Fibroblast of pulmonary artery (primary cell): ENCODE measurements at places on chromosomes 16 and 17.
A peak's percentile ranks its signal among the peaks of the same experiment; 100 is the strongest.

GRCh38 chr17:51044976-51045375, 75.7 kb downstream of the SPAG9 start:
- no peak for DNase-seq

DNA sequence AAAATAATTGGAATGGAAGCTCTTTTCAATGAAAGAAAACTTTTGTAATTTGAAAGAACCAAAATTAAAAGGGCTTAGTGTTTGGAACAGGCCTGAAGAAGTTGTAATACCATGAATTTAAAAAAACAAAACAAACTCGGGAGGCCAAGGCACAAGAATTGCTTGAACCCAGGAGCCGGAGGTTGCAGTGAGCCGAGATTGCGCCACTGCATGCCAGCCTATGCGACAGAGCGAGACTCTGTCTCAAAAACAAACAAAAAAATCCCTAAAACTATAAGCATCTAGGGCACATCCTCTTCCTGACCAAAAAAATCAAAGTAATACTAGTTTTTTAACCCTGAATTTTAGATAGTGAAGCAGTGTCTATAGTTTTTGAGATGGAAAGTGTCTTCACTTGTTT, 12.7 kb downstream of the CLTC start:
- no peak for DNase-seq

GRCh38 chr16:3718019-3718391, 681 bp upstream of the TRAP1 start:
- no peak for DNase-seq

- peak; percentile 74 for DNase-seq
Measured at GRCh38 chr17:32161506-32162365, 19.4 kb downstream of the RHOT1 start.

GRCh38 chr16:82263521-82264143, 93.6 kb upstream of the MPHOSPH6 start:
- DNase-seq = peak; percentile 64

DNA sequence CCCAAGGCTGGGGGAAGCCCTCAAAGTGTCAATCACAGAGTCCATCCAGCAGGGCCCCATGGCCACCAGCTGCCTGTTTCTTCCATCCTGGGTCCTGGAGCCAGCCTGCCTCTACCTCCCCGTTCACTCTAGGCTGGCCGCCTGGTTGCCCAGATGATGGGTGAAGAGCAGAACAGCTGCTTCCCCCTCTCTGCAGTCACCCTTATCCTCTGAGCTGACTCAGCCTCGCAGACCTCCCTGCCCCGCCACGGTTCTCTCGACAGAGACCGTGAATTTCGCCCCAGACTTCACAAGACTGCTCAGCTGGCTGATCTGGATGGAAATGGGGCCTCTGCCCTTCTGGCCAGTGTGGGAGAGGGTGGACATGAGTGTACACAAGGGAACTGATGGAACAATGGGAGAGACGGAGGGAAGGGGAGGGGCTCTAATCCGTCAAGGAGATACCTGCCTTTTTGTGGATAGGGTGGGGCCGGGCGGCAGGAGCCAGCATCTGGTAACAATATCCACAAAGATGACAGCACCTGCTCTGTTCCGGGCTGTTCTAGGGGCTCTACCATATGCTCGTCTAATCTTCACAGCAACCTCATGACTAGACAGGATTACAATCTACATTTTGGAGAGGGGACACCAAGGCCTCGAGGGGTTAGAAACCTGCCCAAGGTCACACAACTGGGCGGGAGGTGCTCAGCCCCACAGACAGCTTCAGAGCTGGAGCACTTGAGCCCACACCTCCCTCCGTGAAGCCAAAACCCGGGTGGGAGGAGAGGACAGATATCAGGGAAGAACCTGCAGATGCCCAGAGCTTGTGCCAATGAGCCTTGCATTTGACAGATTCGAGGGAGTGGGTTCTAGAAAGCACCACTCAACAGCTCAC, 136.0 kb downstream of the SDK2 start:
- DNase-seq = no peak

DNA sequence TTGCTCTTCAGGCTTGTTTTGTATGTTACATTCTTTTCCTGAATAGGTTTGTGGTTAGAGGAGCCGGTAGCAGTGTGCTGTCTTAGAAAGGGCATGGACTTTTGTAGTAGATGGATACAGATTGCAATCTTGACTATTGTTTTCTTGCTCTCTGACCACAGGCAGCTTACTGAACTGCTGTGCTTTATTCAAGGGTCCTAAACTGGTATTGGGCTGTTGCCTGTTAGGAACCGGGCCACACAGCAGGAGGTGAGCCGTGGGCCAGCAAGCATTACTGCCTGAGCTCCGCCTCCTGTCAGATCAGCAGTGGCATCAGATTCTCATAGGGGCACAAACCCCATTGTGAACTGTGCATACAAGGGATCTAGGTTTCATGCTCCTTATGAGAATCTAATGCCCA, 373.9 kb downstream of the CPPED1 start:
- DNase-seq = no peak
